ENCODE measurements at places on chromosomes 7 and 10.
A peak's percentile ranks its signal among the peaks of the same experiment; 100 is the strongest.

DNA sequence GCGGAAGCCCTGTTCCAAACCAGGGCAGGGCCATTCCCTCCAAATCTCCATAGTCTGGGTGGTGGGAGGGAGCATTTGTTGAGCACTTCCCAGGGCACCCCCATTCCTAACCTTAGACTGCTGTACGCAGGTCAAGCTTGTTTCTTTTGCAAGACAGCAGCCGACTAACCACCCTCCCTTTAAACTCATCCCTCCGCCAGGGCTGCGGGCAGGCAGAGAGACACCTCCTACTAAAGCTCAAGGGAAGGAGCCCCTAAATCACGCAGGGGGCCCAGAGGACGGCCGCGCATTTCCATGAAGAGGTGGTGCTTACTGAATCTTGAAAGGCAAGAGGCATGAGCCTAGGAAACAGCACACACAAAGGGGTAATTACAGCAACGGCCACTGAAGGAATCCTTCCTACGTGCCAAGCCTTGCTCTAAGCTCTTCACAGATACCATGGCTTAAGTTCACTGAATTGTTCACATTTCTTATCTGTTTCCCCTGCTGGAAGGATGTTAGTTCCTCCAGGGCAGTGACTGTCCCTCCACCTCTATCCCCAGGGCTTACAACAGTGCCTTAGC lies 90.0 kb downstream of the PROSER2 start:
- no peak for DNase-seq

GRCh38 chr7:50449881-50450589 lies at the start of gene FIGNL1:
TSS of gene FIGNL1 (minus strand) at chr7:50450350. CDS start at chr7:50447287, 3,063 bp downstream.
- peak; percentile 74 for DNase-seq

DNA sequence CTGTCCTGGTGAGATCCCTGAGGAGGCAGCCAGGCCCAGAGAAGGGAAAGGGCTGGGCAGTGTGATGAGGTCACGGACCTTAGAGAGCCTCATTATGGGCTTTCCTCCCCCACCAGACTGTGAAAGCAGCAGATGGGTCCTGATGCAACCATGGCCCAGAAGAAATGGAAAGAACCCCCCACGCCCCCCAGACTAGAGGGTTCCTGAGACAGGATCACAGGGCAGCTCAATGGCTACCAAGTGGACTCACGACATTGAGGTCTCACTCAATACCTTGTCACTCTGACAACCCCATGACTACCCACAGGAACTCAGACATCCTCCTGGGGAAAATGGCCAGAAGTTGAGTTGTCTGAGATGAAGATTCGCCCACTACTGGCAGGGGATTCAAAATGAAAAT lies 36.7 kb downstream of the FAM241B start:
- no peak for DNase-seq

- no peak for DNase-seq
These were observed 54.5 kb downstream of the UBE3C start for GRCh38 chr7:157193274-157193673.

- DNase-seq: no peak
These were observed 27.3 kb upstream of the INHBA start for GRCh38 chr7:41730161-41730560.

DNA sequence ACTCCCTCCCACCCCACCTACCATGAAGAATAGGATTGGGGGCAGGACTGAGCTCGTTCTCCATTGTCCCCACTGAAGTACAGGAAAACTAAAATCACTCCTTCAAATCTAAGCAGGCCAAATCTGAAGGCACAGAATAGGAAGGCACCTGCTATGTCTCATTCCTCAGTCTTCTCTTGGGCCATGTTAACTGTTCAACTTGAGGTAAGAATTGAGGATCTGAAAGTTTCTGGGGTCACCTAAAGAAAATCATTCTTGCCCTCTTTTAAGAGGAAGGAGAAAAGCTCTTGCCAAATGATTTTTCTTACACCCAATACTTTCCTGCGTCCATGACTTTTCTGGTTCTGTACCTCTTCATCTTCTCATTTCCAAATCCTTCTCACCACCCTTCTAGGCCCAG lies 4.9 kb downstream of the CPN1 start:
- DNase-seq: no peak

DNA sequence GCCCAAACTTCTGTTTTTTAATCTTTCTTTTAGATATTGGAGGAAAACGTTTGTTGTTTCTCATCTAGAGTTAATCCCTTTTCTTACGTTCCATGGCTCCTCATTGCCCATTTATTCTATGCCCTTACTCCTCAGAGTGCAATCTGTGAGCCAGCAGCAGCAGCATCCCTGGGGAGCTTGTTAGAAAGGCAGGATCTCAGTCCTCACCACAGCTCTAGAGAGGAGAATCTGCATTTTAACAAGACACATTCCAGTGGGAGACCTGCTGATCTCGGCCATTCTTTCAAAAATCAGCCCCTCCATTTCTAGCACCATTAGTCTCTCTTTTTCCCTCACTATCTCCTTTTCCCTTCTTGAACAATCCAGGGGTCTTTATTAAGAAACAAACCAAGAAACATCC lies 84.4 kb upstream of the NOBOX start:
- no peak for DNase-seq

- no peak for DNase-seq
These were observed 354.0 kb downstream of the PHF14 start for GRCh38 chr7:11327633-11328032.

GRCh38 chr7:151903249-151904032 lies 26.5 kb upstream of the PRKAG2 start:
- no peak for DNase-seq

- DNase-seq: no peak
These were observed 7.6 kb upstream of the SLC18A3 start for GRCh38 chr10:49602380-49603023.

DNA sequence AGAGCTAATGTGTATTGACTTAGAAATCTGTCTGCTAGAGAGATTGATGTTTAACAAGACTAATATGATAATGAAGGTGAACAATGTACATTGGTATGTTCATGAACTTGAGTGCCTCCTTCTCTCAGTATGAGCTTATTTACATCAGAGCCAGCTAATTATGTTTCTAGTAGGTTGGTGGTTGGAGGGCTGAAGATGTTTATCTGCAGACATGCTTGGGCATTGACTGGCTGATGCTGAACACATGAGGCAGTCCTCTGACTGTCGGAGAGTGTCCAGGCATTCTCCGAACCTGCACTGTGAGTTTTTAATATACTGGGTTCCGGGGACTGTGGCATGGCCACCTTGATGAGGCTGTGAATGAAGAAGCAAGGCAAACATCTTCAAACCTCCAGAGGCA lies 47.5 kb downstream of the BMPER start:
- no peak for DNase-seq

- no peak for DNase-seq
These were observed 154.4 kb downstream of the PTEN start for GRCh38 chr10:88017781-88018180.

GRCh38 chr7:100884736-100885439 lies 4.6 kb downstream of the UFSP1 start:
- DNase-seq: no peak

DNA sequence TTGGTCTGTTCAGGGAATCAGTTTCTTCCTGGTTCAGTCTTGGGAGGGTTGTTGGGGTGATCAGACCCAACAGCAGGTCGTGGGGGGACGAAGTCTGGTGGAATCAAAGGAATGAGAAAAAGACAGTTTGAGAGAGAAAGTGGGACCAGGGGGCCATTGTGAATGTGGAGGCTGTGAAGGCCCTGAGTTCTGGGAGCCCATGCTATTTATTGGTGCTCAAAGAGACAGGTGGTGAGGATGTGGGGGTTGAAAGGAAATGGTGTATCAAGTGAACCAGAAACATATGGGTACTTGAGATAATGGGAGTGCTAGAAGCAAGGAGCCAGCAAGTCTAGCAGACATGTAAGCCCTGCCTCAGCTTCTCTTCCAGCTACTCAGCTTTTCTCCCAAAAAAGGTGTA lies 84.1 kb downstream of the CCSER2 start:
- no peak for DNase-seq

- no peak for DNase-seq
These were observed 10.4 kb downstream of the TMEM270 start for GRCh38 chr7:73871163-73872011.
